Left ventricle myocardium inferior (tissue), 1 donor: ENCODE measurements at places on chromosomes 1 and 21. TPM values are rescaled to one million over a fixed set of nuclear protein-coding genes. Genes with fewer than 3 reads are reported as not detected.

SPATA45 gene
- not detected for total RNA-seq

MROH9 gene
- not detected for total RNA-seq

TFF2 gene
- not detected for total RNA-seq

FAM151A gene
- 0.80 TPM for total RNA-seq

NPPA gene
- 1,100 TPM for total RNA-seq

PLA2G4A gene
- 2.7 TPM for total RNA-seq

FYB2 gene
- 5.7 TPM for total RNA-seq

- DNase-seq: no peak
Observed at GRCh38 chr1:7079637-7080036, 294.4 kb downstream of the CAMTA1 start.

GRCh38 chr1:41484402-41485241 is at the start of gene EDN2:
Gene EDN2 (minus strand): TSS chr1:41484683. CDS start chr1:41484601, 82 bp downstream.
- DNase-seq: peak; percentile 77

GRCh38 chr1:191839891-191840290 is 318.4 kb upstream of the RGS18 start:
- no peak for DNase-seq

DNA sequence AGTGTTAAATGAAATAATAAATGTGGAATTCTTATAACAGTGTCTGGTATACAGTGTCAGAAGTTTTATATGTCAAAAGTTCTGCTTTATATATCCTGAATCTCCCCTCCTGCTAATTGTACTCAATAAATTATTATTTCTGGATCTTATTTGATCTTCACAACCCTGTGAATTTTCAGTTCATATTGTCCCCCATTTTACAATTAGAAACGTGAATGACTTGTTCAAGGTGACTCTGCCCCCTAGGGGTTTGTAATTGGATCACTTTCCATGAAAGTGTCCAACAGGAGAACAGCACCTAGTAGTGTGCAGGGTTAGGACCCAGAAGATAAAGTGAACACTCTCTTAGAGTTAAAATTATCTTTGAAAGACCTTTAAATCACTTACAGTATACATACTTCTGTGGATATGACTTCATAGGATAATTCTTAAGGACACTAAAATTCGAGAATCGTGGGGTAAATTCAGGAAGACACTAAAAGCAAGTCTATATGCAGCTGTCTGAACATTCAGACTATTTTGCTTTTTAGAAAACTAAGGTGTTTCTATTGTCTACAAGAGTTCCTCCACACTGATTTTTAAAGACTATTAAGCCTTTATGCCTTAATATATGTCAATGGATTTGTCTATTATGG is 4.5 kb upstream of the DDR2 start:
- DNase-seq: no peak

- no peak for DNase-seq
Observed at GRCh38 chr1:204407295-204407971, 4.2 kb downstream of the PPP1R15B start.

GRCh38 chr1:101363891-101364318 is 127.1 kb downstream of the S1PR1 start:
- DNase-seq: no peak

DNA sequence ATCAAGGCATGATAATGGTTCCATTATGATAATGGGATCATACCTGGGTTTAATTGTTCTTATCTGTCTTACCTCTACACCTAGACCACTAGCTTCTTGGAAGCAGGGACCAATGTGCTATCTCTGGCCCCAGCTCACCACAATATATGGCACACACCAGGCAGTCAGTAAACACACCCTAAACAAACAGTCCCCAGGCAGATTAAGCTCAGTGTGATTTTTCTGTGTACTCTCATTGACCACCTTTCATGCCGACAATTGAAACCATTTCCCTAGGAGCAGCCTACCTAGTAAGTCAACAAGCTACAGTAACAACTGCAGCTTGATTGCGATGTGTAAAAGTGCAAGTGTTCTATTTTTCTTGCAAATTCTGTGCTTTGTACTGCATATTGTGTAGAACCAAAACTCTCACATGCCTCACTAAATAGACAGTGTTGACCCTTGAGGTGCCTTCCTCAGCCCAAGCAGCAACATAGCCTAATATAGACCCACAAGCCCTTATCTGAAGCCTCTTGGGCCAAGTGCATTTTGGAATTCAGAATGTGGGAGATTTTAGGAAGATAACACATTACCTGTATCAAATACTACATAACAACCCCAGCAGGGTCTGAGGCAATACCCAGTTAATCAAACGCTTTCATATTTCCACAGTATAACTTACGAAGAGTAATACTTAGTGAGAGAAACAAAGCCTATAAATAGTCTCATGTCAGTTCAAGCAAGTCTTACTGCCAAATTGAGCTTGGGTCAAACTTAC is 32.0 kb downstream of the INPP5B start:
- no peak for DNase-seq

GRCh38 chr1:10754568-10755329 is 41.7 kb downstream of the CASZ1 start:
- DNase-seq: no peak

- no peak for DNase-seq
Observed at GRCh38 chr1:15756143-15757015, 2.2 kb upstream of the FBLIM1 start.

DNA sequence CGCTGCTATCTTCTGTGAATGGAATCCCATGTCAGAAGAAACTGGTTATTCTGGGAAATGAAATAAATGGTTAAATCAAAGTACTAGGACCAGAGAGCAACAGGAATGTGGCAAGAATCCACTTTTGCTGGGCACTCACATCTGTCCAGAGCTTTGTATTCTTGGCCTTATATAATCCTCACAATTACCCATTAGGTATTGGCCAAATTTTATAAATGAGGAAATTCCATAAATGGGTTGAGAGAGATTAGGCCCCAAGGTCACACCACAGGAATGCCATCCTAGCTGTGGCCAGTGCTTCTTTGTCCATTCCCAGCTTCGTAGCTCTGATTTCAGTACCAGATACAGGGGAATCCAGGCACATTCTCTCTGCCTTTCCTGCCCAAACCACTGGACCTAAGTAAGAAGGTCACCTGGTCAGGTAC is 76.1 kb upstream of the HOOK1 start:
- DNase-seq: no peak

- no peak for DNase-seq
Observed at GRCh38 chr1:155669233-155670162, 19.1 kb downstream of the YY1AP1 start.

- DNase-seq: no peak
Observed at GRCh38 chr1:194466706-194467105, 1280.3 kb upstream of the B3GALT2 start.

GRCh38 chr1:3763351-3764125 is 9.0 kb upstream of the SMIM1 start:
- DNase-seq: no peak

GRCh38 chr21:30222724-30223123 is 6.8 kb upstream of the CLDN8 start:
- no peak for DNase-seq

GRCh38 chr1:46724991-46725735 is 6.2 kb upstream of the EFCAB14 start:
- peak; percentile 48 for DNase-seq

DNA sequence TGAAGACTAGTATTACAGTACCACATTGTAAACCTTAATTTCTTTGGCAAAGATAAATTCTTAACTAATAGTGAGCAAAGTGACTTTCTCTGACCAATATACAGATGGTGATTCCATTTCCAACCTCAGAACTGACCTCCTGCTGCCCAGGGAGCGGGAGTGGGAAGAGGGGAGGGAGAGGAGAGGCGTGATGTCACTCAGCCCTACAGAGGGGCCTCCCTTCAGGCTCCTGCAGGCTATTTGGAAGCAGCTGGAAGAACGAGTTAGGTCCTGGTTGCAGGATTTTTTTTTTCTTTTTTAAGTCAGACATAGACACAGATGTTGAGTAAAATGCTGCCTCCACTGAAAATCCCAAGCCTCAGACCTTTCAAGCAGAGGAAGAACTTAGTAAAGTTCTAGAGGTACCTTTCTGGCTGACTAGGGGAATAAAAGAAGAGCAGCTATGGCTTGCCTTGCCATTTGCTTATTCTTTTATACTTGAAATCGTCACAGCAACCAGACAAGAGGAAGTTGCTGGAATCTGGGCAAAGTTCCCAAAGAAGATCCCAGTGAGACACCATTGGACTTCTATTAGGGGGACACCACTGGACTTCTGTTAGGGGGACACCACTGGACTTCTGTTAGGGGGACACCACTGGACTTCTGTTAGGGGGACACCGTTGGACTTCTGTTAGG is 54.5 kb downstream of the EXO1 start:
- no peak for DNase-seq

DNA sequence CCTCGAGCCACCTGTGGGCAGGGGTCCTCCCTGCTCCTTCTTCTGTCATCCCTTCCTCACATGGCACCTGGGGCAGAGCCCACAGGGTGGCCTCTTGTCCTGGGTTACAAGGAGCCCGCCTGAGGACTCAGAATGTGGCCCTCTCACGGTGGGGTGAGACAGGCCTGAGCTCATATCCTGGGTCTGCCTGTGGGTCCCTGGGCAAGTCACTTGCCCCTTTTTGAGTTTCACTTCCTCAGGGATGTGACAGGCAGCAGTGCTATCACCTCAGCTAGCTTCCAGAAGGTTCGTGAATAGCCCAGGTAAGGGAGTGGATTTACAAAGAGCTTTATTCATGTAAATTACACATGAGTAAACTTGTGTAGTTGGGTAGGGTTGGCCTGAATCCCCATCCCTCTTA is 33.5 kb downstream of the HTR6 start:
- DNase-seq: no peak
